ENCODE measurements at places on chromosomes 4 and X.

- DNase-seq: no peak
Observed at GRCh38 chrX:22234380-22234779, 38.3 kb upstream of the CBLL2 start.

DNA sequence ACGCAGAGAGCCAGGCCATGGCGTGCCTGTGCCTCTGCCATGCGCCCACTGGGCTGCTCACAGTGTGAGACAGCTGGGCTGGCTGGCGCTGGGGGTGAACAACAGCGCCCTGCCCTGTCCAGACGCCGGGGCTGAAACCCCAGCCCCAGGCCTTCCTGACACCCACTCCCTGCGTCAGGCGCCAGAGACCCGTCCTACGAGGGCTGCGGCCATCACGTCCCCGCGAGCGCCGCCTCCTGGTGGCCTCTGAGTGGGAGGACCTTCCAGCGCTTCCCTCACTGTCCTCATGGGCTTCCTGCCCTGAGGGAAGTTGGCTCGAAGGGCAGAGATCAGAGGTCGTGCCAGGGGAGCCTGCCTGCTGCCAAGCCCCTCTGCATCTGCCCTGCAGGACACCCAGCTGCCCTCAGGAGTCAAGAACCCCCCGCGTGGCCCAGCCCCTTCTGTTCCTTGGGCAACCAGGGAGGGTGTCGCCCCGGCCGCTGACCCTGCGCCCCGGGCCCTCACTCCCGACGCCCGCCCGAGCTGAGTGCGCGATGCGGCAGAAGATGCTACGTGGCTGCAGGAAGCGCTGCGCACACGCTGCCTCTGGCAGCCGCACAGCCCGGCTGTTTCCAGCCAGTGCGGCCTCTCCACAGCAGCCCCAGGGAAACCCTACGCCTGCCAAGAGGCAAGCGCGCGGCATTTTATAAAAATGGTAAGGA, 16.2 kb downstream of the NELFA start:
- no peak for DNase-seq

DNA sequence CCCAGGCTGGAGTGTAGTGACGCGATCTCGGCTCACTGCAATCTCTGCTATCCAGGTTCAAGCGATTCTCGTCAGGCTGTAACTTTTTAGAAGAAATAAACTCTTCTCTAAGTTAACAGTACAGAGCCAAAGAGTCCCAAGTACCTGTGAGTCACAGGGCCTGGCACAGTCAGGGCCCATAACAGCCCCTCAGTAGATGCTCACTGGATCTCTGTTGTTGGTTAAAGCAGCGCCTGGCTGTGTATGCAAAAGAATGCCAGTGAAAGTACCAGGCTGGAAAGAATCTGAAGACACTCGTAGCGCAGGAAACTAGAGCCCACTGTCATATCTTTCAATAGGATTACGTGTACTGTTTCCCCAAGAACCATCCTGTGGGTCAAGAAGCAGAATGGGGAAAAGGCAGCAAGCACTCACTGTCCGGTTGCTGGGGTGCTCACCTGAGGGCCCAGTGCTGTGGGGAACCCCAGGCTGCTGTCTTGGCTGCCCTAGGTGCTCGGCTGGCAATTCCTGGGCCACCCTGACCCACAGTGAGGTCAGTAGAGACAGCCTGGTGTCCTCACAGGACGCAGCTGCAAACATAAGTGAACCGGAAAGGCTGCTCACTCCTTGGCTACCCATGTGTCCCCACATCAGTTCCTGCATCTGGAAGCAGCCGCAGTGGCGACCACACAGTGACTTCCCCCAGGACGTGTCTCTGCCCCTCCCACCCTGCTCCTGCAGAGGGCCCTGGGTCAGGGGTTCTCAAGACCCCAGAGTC, 3.1 kb upstream of the SLBP start:
- DNase-seq: no peak

GRCh38 chr4:129080129-129080528, 13.2 kb downstream of the SCLT1 start:
- no peak for DNase-seq

DNA sequence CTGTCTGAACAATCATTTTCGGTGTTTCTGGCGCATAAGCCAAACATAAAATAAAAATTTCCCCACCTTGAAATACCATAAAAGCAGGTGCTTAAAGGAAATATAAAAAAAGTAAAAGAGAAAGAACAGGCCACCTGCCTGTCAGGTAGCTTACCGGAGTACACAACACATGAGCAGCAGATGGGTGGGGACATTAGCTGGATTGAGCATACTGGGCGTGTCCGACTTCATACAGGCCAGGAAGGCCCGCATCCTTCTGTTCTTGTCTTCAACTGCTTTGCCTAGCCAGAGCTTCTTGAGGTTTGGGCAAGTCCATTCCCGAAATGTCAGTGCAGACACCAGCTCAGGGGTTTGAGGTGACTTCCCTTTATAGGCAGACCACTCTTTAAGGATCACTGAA, 66.7 kb downstream of the FAM120C start:
- DNase-seq: no peak

GRCh38 chr4:181819946-181820345, 423.3 kb upstream of the TENM3 start:
- DNase-seq: no peak

GRCh38 chrX:119417842-119418241, 18.7 kb downstream of the SLC25A43 start:
- no peak for DNase-seq

DNA sequence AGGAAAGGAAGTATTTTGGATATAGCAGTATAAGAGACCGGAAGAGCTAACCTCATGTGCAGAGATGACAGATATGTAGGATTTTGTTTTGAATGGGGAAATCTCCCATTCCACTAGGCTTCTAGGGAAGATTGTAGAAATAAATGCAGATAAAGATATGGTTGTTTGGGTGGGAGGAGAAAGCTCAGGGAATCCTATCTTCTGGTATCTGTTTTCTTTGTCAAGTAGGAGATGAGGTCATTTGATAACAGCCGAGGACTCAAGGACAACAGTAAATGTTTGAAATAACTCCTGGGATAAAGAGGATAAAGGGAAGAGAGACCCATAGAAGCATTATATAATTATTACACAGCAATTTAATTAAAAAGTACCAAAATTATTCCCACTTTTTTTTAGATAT, 24.7 kb upstream of the ZMAT1 start:
- DNase-seq: no peak

DNA sequence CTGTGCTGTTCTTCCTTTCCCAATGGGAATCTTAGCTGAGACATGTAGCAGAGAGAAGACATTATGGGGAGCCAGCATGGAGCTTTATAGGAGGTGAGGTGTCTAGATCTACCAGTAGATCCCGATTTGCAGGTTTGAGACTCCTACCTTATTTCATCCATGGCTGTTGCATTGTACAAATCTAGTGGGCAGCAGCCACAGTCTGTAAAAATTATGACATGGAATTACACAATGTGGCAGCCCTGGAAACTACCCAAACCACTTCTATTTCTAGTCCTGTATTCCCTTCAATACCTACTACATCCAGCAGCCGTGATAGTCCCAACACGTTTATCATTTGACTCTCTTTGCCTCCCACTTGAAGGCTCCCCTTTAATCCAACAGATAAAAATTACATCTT, 8.1 kb downstream of the ATP7A start:
- no peak for DNase-seq

- DNase-seq: no peak
Observed at GRCh38 chr4:152039691-152040090, 278.9 kb upstream of the GATB start.

- no peak for DNase-seq
Observed at GRCh38 chrX:66162331-66162822, 1.7 kb upstream of the HEPH start.

DNA sequence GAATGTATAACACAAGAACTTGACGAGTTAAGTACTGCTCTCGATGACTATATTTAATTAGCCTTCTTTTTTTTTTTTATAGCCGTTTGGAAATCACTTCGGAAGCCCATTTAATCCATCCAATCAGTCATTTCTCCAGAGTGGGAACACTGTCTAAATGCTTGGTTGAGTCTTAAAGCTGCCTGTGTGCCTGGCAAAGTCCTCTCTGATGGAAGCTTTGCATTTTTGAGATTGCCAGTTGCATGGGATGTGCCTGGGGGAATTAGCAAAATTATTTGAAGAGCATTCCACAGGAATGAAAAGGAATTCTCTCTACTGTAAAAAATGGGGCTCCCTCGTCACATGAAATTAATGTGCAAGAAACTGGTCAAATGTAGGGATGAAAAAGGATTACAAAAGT, 398.8 kb upstream of the RPS6KA3 start:
- DNase-seq: no peak

- no peak for DNase-seq
Observed at GRCh38 chrX:10175319-10175871, 18.6 kb downstream of the CLCN4 start.

DNA sequence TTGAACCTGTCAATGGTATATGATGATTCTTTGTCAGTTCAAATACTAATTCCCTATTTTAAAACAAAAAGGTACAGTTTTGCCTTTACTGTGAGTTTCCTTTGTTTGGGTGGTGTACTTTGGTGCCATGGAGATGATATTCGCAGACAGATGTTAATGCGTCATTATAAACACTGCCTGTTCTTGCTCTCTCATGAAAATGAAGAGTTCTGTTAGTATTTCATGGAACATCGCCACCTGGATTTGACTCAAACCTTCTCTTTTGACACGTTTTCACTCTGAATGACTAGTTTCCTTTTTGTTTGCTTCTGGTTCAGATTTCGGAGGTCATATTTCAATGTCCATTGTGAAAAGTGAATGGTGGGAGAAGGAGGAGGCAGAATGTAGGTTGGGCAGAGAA, 6.9 kb upstream of the CTSO start:
- no peak for DNase-seq

DNA sequence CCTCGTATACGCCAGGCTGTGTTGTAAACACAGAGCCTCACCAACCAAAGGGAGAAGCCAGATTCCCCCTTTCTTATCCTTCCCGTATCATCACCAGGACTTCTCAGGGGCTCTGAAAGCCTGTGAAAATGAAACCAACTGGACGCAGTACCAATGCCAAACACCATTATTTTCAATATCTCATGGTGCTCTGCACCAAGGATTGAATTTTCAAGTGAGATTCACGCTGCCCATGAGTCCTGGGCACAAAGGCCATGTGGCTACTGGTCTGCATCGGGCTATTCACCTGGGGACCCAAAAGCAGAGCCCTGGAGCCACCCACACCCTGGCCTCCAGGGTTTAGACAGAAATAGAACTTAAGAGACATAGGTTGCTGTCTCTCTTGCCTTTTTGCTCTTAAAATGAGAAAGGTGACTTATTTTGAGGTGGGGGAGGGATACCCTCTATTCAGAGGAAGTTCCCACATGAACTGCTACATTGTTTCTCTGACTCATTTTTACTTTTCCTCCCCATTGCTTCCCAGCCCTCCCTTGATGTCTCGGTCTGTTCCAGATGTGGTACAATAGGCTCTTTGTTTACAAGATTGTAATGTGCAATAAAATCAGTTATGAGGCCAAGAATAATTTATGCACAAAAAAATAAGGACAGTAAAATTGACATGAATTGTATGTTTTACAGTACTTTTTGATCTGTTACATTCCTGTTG, 55.4 kb downstream of the MAML3 start:
- no peak for DNase-seq

DNA sequence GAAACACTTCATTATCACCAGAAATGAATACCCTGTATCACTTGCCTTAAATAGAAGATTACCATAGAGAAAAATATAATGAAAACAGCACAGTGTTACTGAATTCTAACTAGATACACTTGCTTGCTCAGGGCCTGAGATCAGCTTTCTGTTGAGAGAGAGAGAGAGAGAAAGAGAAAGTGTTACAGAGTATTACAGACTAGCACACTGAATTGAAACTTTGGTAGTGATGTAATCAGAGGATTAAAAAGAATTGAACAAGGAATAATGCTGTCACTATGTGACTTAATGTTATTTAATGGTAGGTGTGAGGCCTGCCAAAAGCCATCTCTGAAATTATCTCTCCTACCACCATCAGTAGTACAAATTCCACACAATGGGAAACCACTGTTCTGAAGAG, 35.5 kb upstream of the CASK start:
- no peak for DNase-seq

DNA sequence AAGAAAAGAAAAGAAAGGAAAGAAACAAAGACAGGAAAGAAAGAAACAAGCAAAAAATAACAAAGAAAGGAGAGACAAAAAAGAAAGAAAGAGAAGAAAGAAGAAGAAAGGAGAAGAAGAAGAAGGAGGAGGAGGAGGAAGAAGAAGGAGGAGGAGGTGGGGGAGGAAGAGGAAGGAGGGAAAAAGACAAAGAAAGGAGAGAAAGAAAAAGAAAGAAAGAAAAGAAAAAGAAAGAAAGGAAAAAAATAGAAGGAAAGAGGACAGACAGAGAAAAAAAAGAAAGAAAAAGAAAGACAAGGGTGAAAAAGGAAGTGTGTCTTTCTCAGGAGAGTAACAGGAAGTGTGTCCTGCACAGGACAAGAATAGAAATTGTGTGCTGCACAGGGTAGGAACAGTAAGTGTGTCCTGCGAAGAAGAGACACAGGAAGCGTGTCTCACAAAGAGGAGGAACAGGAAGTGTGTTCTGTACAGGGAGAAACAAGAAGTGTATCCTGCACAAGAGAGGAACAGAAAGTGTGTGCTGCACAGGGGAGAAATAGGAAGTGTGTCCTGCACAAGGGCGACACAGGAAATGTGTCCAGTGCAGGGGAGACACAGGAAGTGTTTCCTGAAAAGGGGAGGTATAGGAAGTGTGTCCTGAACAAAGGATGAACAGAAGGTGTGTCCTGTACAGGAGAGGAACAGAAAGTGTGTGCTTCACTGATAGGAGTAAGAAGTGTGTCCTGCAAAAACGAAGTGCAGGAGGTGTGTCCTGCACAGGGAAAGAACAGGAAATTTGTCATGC, 101.2 kb downstream of the ARSF start:
- DNase-seq: no peak

DNA sequence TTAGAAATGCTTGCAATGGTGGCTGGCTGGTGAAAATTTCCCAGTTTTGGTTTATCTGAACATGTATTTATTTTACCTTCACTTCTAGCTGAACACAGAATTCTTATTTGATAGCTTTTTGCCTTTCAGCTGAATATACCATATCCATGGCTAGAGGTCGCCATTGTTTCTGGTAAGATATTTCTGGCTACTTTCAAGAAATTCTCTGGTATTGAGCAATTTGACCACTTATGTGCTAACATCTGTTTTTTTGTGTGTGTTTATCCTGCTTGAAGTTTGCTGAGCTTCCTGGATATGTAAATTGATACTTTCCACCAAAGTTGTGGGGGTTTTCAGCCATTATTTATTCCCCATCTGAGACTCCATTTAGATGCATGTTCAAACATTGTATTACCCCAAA, 75.4 kb downstream of the FBXW7 start:
- no peak for DNase-seq

GRCh38 chr4:85681221-85681657, 206.3 kb downstream of the ARHGAP24 start:
- DNase-seq: no peak

- DNase-seq: no peak
Observed at GRCh38 chr4:117971403-117971802, 62.9 kb upstream of the NDST3 start.

GRCh38 chrX:44099366-44099765, 126.2 kb upstream of the NDP start:
- no peak for DNase-seq

GRCh38 chrX:118420462-118420861, 74.6 kb downstream of the WDR44 start:
- DNase-seq: no peak

GRCh38 chr4:16011173-16011572, 48.2 kb upstream of the FGFBP2 start:
- no peak for DNase-seq

All from renal cortex interstitium (tissue), 15 donors.